GM13977 (cell line): ENCODE measurements at places on chromosomes 3 and 15.

- DNase-seq: no peak
Measured at GRCh38 chr15:100383302-100384107, 41.7 kb upstream of the ADAMTS17 start.

DNA sequence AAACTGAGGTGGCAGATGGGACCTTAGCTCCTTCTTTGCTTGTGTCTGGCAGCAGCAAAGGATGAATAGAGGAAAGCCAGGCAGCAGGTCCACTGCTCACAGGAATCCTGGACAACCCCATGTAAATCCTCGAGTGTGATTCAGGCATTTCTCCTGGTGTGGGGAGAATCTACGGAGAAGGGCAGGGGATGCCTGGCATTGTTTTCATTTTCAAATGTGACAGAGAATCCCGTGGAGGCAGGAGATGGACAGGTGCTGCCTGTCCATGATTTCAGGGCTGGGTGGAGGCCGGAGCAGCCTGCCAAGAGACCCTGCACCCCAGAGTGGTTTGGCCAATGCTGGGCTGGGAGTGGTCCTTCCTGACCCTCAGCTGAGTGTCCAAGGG, 1.7 kb downstream of the HRH1 start:
- no peak for DNase-seq

- no peak for DNase-seq
Measured at GRCh38 chr3:159887911-159888310, 100.7 kb upstream of the IL12A start.

- DNase-seq: no peak
Measured at GRCh38 chr15:25711691-25712090, 151.4 kb downstream of the ATP10A start.

- DNase-seq: no peak
Measured at GRCh38 chr3:152454076-152454875, 185.5 kb downstream of the MBNL1 start.

DNA sequence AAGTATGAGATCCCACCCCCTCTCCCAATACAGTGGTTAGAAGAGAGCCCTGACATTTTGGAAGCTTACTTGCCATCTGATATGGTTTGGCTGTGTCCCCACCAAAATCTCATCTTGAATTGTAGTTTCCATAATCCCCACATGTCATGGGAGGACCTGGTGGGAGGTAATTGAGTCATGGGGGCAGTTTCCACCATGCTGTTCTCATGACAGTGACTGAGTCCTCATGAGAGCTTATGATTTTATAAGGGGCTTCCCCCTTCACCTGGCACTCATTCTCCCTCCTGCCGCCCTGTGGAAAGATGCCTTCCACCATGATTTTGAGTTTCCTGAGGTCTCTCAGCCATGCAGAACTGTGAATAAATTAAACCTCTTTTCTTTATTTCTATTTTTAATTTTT, 28.8 kb upstream of the HES1 start:
- no peak for DNase-seq

DNA sequence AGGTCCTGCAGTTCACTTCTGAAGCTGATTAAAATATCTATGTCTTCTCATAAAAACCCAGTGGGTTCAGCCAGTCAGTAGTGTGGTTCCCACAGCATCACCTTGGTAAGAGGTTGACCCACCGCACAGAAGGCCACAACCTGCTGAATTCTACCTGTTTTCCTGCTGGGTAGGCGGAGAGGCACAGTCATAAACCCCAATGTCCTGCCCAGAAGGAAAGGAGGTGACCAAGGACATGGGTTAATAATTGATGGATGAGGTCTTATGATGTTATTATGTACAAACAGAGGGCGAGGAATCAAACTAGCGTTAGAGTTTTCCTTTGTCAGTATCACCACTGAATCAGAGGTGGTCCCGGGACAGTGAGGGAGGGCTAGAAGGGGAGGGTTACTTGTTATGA, 27.8 kb downstream of the CA12 start:
- no peak for DNase-seq

DNA sequence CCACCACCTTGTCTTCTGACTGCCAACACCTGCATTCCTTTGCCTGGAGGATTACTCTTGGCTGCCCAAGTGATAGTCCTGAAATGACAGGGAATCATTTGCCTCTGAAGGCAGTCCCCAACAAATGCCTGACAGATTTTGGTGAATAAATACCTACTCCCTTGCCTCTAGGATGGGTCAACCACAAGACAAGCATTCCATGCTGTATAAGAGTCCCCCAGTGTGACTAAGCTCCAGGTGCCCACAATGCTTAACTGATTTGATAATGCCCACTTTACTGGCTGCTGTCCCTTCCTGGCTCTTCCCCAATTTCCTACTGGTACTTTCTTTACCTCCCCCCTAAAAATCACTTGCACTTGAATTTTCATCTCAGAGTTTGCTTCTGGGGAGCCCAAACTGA, 14.8 kb downstream of the THRB start:
- DNase-seq: no peak

- DNase-seq: no peak
Measured at GRCh38 chr3:78839693-78840092, 928.1 kb downstream of the ROBO1 start.

DNA sequence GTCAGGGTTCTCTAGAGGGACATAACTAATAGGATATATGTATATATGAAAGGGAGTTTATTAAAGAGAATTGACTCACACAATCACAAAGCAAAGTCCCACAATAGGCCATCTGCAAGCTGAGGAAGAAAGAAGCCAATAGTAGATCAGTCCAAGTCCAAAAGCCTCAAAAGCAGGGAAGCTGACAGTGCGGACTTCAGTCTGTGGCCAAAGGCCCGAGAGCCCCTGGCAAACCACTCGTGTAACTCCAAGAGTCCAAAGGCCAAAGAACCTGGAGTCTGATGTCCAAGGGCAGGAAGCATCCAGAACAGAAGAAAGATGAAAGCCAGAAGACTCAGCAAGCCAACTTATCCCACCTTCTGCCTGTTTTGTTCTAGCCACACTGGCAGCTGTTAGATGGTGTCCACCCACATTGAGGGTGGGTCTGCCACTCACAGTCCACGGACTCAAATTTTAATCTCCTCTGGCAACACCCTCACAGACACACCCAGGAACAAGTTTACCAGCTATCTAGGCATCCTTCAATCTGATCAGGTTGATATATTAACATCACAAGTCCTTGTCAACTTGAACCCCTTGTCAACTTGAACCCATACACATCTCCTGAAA, 54.2 kb upstream of the ACAD9 start:
- no peak for DNase-seq

DNA sequence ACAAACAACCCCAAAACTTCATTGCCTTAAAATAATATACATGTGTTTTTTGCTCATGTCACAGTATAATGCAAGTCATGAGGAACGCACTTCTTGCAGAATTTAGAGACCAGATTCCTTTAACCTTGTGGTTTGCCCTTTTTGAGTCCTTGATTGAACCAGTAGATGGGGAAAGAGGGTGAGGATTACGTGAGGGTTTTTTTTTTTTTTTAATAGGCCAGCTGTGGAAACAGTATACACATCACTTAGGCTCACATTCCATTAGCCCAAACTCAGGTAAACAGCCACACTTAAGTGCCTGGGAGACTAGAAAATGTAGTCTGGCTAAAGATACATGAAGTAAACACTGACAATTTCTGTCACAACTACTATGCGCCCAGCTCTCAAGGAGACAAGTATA, 114.9 kb upstream of the MLF1 start:
- no peak for DNase-seq

DNA sequence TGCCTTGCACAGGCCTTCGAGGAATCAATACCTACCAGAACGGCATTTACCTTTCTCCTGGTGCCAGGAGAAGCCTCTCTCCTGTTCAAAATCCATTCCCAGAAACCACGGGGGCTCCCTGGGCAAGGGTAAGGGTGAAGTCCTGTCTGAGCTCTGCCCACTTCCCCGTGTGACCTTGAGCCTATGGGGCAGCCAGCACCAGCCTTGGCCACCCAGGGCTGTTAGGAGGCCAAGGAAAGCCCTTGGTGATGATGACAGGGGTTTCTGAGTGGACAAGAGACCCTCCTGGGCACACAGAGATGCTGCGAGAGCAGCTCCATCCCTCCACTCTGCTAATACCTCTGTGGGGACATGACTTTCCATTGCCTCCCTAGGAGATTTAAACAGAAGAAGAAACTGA, 5.9 kb downstream of the SCN5A start:
- no peak for DNase-seq

GRCh38 chr15:49286649-49287404, 116.8 kb downstream of the GALK2 start:
- DNase-seq: no peak

DNA sequence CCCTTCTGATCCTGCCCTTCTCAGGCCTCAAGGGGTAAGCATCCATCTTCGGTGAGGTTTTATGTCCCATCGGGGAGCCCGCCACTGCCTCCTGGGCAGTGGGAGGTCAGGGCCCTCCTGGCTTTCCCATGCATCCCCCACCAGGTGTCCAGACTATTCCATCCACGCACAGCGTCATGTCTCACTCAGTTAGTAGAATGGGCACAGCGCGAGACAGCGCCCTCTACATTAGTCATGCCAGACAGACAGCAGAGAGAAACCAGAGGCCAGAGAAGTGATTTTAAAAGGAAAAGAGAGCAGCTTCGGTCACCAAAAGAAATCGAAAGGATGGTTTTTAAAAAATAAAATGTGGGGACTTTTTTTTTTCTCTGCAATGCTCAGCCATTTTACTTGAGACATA, 49.8 kb downstream of the ZDHHC3 start:
- DNase-seq: no peak

GRCh38 chr3:50003824-50004223, 63.9 kb downstream of the RBM6 start:
- DNase-seq: no peak

DNA sequence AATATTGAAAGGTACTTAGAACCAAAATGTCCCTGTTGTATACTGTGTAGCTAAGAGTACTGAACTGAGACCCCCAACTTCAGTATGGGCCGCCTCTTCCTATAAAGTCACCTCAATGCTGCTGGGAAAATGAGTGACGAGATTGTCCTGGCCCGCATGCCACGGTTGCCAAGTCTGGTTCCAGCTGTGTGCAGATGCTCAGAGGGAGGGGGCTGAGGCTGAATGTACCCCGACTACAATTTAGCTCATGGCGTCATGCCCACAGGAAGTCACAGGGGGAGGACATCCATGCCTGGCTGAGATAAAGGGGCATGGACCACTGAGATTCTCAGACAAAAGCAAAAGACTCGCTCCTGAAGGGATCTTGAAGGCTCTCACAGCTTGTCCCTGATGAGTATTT, 271.1 kb downstream of the NTRK3 start:
- DNase-seq: no peak

DNA sequence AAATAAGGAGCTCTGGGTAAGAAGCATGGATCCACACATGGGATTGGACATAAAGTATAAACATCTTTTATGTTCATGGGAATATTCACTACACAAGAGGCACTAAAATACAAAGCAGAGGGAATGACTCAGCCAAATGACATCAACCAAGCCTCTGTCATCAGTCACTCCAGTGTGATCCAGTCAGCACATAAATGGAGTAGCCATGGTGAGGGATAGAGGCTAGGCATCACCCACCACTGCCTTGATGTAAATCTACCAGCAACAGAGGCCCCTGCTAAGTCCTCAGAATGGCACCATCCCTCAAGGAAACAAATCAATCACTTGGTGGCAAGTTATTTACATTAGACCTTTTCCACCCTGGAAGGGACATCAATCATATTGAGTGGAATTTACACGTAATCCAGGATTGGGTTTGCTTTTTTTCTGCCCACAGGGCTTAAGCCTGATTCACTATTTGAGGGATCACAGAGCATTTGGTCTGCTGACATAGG, 27.2 kb downstream of the VEPH1 start:
- DNase-seq: no peak

DNA sequence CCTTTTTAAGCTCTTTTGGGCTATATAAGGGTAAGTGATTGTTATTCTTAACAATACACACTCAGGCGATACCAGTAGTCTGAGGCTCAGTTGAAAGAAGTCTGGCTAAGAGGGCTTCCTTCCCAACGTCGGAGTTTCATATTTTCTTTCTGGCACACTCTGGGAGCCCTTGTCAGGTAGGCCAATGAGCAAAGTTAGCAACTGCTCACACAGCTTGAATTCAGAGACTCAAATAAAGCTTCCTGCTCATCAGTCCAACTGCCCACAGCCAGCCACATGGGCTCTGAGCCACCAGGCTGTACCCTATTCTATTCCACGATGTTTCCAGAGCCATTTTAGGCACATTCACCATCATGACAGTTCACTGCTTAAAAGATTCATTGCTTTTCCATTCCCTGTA, 155.1 kb upstream of the TBL1XR1 start:
- no peak for DNase-seq

DNA sequence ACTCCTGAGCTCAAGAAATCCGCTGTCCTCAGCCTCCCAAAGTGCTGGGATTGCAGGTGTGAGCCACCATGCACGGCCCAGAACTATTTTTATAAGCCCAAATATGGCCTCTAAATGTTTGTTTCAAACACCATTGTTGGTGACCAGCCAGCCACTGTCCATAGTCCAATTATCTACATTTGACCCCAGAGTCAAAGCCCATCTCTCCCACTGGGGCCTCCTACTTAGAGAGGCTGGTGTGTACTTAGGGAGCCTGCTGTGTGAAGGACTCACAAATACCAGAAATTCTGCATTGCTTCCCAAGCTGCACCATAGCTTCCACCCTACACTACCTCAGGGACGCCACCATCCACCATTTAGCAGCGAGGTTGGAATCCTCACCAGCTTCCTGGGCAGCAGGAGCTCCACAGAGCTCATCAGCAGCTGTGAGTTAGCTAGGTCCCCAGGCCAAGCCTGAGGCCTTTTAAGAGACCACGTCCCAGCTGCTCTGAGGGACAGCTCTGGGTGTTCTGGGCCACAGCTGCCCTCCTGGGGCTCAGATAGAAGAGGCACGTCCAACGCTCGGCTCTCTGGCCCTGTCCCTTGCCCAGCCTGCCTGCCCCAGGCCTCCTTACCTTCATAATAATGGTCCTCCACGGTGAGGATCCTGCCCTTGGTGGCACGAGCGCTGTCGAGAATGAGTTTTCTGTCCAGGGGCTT, 29.5 kb downstream of the TKT start:
- no peak for DNase-seq

GRCh38 chr15:90641581-90642463, 75.3 kb upstream of the BLM start:
- no peak for DNase-seq

DNA sequence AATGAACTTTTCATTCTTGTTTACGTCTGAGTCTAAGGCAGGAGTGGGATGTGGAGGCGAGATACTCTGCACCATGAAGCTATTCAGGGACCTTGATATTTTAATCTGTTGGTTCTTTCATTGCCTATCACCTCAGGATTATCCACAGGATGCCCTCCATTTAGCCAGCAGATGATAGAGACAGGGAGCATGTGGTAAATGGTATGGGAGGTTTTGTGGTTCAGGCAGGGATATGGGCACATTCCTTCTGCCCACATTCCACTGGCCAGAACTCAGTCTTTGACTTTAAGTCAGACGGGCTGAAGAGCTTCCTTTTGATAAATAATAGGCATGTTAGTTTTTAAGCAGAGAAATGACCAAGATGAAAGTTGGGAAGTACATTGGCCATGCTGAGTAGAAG, 548.0 kb upstream of the CCDC54 start:
- DNase-seq: no peak
